ENCODE measurements at places on chromosomes 5 and 9.
A peak's percentile ranks its signal among the peaks of the same experiment; 100 is the strongest.

DNA sequence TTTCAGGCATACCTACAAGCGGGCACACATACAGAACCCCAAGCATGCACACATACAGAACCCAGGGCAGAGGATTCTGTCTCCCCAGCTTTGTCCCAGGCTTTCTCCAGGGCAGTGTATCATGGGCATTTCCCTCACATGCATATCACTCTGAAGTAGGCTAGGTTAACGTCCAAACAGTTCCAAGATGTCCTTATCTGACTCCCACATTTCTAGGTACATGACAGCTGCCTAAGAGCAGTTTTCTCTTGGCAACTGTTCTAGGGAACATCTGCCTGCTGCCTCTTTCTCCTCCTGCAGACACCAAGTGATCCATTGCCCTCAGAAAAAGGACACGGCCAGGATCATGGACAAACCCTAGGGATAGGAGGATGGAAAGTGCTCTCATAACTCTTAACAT lies 84.9 kb upstream of the NR3C1 start:
- DNase-seq = no peak

GRCh38 chr5:142014911-142015584 lies 2.2 kb upstream of the GNPDA1 start:
- no peak for DNase-seq

DNA sequence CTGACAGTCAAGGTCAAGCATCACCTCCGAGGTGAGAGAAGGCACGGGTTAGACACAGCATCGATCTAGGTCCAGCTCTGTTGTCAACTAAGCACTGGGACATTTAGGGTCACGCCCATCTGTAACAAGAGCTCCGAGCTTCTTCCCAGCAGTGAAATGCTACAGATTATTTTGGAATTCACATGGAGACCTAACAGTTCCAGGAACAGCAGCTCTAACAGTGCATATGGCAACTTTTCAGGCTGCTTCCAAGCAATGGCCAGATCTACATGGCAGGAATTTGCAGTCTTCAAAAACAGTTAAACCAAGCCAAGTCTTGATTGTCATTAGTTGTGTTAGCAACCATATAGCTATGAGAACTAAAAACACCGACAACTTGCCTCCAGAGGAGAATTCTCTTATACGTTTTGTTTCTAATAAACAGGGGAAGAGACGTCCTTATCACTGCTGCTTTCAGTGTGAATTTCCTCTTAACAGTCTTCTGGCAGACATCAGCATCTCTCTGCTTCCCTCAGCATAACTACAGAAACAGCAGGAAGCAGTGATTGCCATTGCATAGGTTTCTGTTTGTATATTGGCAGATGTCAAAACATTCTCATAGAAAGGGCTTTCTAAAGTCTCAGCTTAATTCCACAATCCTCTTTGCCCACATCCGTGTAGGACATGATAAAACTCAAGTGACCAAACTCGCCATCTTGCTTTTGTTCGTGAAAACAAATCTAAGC lies 242.1 kb upstream of the DAPK1 start:
- no peak for DNase-seq

DNA sequence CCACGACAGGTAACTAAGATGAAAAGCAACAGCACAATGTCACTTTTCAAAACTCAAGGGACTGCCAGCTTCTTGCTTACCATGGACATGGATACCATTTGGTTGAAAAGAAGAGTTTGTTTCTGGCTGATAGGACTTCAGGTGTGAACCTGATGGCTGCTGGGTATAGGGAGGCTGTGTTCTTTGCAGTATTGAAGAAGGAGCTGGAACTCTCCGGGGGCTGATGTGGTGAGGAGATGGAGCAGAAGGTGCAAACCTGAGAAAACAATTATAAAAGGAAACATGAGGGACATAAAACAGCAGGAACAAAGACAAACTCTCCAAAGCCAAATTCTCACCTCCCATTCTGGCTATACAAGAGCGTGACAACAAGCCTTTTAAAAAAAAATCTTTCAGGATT lies 330.1 kb upstream of the RFX3 start:
- DNase-seq = no peak

GRCh38 chr5:136031711-136032110 lies 2.9 kb downstream of the TGFBI start:
- DNase-seq = no peak

DNA sequence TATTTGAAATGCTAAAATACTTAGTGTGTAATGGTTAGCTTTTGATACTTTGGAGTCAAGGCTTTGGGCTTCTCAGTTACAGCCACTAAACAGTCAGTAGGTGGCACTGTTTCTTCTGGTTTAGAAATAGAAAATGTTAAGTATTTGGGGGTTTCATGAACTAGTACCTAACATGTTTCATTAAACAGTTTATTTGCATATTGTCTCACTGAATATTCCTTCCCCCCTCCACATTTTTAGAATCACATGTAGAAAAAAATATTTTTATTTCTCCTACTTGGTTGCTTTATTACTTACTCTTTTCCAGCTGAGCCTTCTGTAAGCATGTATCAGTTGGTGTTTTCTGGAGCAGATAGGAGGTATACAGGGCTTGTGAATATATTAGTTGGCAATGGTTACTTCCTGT lies 48.0 kb downstream of the IPO11 start:
- peak; percentile 18 for DNase-seq

- DNase-seq = no peak
These were observed 47.5 kb downstream of the RAPGEF6 start for GRCh38 chr5:131587541-131587940.

GRCh38 chr5:73899055-73899454 lies 273.1 kb downstream of the ARHGEF28 start:
- no peak for DNase-seq

GRCh38 chr9:1604942-1605560 lies 410.1 kb upstream of the SMARCA2 start:
- no peak for DNase-seq

GRCh38 chr9:124629600-124629999 lies 122.4 kb upstream of the NR5A1 start:
- DNase-seq = no peak

DNA sequence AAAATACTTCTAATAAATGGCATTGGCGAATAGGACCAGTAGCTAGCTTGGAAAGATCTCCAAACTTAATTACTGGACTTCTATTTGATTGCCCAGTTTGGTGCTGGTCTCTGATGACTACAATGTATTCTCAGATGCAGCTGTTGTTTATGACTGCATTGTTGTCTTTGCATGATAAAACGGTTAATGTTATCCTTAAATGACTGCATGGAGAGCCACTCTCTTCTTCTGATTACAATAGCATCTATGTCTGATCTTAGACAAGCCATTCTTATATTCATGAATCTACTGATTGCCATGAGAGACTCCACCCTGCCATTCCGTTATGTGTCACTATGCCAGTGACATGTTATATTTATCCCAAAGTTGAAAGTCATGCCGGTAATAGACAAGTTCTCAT lies 42.9 kb upstream of the ERBIN start:
- DNase-seq = no peak

DNA sequence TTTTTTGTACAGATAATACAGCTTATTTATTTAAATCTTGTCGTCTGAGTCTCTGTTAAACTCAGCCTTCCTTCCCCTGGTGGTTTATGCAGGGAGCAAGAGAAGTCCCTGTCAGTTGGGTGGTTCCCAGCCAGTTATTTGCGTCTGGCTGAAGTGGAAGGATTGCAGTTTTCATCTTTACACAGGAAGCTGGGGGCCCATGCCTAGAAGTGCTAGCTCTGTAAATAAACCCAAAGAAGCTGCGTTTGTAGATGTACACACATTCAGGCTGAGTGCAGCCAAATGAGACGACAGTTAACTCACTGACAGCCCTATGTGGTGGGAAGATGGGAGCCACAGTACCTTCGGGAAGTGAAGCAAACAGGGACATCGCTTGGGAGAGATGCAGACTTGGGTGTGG lies 122.1 kb downstream of the SAXO1 start:
- no peak for DNase-seq

- no peak for DNase-seq
These were observed 221.8 kb downstream of the FAM114A2 start for GRCh38 chr5:153816870-153817269.

- no peak for DNase-seq
These were observed 43.9 kb downstream of the AMBP start for GRCh38 chr9:114034196-114034595.

DNA sequence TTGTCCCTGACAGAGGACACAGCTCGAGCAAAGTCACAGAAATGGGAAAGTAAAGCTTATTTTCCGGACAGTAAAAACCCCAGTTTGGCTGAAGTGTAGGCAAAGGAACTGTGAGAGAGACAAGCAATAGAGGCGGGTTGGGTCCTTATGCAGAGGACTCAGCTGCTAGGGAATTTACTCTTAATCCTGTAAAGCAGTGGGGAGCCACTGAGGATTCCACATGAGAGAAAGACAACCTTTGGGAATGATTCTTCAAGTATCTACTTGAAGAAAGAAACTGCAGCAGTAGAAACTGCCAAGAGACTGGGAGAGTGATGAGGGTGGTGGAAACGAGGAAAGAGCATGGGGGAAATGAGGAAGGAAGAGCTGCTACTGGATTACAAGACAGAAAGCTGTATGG lies 20.2 kb downstream of the ASTN2 start:
- DNase-seq = no peak

DNA sequence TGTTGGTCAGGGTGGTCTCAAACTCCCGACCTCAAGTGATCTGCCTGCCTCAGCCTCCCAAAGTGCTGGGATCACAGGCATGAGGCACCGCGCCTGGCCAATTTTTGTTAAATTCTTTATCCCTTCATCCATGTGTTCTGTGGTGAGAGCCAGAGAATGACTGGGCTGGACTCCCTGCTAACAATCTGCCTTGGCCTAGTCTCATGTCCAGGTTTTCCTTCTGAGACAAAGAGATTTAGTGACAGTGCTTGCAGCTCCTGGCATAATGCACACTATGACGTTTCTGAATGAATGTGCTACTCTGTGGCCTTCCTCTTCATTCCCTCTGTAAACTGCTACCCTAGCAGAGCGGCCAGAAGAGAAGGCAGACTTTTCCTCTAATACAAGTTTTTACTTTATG lies 79.3 kb downstream of the FOXD1 start:
- no peak for DNase-seq

DNA sequence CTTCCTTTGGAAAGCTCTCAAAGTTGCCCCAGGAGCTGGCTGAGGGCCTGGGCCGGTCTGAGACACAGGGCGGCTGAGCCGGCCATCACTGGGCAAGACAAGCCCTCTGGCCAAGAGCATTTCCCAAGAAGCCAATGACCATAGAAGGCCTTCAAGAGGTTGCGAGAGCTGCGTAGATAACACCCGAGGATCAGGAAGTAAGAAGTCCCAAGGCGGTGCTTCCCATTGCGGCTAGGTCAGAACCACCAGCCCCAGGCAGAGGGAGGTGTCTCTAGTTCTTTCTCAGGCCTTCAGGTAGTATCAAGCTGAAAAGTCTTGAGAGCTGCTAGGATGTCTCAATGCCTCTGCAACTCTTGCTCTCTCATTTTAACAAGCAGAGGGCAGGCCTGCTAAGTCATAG lies 54.0 kb upstream of the C5orf58 start:
- DNase-seq = no peak

GRCh38 chr5:145619806-145620310 lies 215.3 kb downstream of the PRELID2 start:
- DNase-seq = no peak

DNA sequence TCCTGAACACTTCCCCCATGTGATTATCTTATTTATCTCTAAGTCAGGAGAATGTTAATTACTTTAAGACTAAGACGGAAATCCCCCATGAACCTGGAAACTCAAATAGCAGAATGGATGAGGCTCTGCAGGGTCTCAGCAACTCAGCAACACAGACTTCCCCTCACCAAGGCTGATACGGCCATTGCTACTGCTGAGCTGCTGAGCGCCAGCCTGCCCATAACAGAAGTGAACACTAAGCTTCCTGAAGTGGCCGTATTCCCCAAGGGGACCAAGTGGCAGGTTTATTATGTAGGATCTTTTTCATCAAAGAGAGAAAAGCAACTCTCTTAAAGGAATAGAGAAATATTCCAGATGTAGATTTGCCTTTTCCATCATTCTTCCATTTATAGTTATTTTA lies 311.1 kb downstream of the RFX3 start:
- DNase-seq = no peak

DNA sequence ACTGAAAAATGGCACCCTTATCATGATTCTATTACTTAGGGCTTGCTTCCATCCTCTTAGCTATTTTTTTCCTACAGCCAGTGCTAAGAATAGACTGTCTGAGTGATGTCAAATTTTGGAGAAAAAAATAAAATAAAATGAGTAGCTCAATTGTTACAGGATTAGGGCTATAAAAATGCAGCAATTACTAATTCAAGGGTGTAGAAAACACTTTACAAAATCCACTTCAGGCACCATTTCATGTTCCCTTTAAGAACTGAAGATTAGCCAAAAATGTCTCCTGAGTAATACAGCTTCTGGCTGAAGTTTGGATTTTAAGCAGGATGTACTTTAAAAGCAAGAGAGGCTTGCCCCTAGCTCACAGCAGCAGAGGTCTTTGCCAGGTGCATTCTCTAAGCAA lies 240.5 kb upstream of the IRX1 start:
- DNase-seq = no peak

DNA sequence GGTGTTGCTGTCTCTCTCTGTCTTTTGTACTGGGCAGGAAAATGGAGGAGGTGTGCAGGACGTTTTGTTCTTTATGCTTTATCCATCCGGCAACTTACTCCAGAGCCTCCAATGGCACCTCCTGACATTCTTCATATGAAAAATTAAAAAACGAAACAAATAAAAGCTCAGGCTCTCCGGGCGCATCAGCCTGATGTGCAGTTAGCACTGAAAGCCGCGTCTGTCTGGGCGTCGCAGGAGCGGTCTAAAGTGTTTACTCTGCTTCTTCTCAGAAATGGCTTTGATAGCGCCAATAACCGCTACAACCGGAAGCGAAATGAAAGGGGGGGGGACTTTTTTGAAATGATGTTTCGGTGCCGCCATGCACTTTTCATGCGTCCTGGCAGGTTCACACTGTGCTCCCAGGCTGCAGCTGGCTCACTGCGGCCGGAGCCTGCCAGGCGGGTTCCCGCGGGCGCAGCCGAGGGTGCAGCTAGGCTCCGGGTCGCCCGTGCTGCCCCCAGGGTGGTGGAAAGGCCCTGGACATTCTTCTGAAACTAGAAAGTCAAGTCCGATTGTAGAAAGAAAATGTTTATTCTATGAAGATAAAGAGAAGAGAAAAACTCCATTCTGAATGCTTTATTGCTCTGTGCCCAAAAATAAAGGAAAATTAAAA lies 407.7 kb upstream of the IRX1 start:
- no peak for DNase-seq

- no peak for DNase-seq
These were observed 144.5 kb upstream of the TNC start for GRCh38 chr9:115262477-115262876.

DNA sequence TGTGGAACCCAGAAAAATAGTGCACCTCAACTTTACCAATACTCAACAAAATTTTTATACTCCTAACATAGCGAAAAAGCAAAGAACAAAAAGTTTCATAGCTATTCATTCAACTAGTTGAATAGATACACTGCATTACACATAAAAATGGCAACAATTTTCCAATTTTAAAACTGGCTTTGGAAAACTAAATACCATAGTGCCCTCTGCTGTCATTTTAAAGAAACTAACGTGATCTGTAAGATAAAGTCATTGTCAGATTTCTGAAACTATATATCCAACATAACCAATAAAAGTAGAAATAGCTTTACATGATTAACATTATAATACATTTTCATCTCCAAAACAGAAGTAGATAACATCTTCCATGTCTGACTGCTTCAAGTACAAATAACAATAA lies 31.6 kb downstream of the DTWD2 start:
- no peak for DNase-seq

GRCh38 chr5:116428966-116429365 lies 145.7 kb downstream of the SEMA6A start:
- no peak for DNase-seq

GRCh38 chr5:175012267-175012666 lies 287.9 kb downstream of the MSX2 start:
- no peak for DNase-seq
